ENCODE measurements at places on chromosomes 2 and 18.

DNA sequence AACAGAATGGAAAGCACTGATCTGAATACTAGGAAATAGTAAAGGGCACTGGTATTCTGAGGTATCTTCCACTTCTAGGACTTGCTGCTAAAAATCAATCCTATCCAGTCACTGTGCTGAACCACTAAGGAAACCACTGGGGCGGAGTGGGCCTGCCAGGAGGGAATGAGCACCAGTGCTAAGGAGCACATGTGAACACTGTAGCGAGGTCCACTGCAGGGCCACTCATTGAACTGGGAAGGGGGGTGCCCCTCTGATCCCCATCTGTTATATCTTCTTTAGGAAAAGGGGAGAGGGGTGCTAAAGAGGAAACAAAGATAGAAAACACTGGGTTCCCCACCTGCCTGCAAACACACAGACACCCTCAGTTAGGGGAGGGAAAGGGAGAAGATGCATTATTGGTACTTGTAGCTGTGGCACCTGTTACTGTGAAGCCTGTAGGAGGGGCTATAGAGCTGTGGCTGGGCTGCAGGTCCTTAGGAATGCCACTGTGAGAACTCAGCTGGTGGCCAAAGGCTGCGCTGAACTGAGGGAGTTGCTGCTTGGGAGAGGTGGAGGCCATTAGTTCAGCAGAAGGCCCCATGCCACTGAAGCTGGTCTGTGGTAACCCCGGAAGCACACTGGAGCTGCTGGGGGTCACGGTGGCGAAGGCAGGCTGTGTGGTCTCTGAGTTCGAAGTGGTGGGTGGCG is 81.8 kb downstream of the INO80D start:
- DNase-seq, result no peak

GRCh38 chr2:65017335-65017734 is 28.1 kb downstream of the SLC1A4 start:
- DNase-seq, result no peak

- no peak for DNase-seq
Observed at GRCh38 chr2:85822766-85823165, 66.0 kb downstream of the ST3GAL5 start.

DNA sequence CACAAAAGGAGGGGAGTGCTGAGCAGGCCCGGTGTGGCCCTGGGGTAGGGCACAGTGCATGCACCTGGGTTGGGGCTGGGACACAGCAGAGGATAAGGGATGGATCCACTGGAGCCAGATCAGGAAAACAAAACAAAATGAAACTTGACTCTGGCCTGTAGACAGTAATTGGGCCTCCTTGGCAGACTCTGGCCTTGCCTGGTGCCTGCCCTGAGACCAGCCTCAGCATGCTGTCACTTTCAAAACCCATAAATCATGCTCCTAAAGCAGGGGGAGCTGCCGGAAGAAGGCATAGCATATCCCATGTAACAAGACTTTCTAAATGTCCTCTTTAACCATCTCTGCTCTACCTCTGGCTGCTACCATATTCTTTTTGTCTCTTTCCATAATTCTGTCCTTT is 61.1 kb upstream of the IGFBP5 start:
- no peak for DNase-seq

- DNase-seq, result no peak
Observed at GRCh38 chr2:59033661-59034060, 792.5 kb upstream of the FANCL start.

DNA sequence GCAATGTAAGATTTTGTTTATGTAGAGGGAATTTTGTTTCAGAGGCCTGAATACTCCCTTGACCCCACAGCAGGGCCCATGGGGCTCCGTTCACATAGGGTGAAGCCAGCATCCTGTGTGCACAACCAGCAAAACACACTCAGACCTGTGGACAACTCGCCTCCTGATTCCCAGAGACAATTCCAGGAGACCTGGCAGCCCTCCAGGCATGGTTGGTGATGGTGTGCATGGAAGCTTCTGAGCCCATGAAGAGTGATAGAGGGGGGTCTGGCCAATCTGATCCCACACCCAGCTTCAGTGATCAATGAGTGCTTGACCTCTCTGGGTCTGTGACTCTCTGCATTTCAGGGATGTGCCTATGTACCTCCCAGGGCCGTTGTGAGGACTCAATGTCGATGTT is 91.0 kb upstream of the RAB6C start:
- DNase-seq, result no peak

- no peak for DNase-seq
Observed at GRCh38 chr2:37829202-37829601, 95.9 kb upstream of the RMDN2 start.

DNA sequence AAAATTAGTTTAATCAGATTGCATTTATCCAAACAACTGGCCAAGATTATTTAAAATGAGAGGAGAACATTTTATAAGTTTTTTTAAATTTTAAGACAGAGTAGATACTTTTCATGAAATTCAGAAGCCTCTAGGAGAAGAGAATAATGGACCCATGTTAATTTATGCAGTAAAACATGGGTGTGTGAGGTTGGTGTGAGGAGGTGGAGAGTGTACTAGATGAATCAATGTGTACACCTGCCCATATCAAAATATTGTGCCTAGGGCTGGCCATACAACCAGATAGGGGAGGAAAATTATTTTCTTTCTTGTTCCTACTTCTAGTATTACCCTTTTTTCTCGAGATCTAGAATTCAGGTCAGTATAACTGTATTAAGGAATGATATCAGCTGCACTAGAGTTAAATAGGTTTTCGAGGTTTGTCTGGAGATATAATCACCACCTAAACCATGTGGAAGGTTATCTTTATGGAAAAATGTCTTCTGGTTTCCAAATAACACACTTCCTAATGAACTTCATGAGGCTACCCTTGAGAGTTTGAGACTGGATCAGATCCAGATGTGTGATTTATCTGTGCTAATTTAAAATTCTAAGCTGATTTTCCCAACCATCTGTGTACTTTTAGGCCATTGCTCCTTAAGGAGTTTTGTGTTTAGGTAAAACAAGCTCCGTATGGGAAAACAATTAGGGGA is 37.6 kb downstream of the TMEM178A start:
- DNase-seq, result no peak

Measured in activated CD4-positive, CD25-positive, alpha-beta regulatory T cell treated with anti-CD3 and anti-CD28 coated beads, Interleukin-2, amount 50 U/mL, for 16 hours (primary cell).